ENCODE measurements at places on chromosomes 7 and 10. TPM values are rescaled to one million over a fixed set of nuclear protein-coding genes. Genes with fewer than 3 reads are reported as not detected.

DNA sequence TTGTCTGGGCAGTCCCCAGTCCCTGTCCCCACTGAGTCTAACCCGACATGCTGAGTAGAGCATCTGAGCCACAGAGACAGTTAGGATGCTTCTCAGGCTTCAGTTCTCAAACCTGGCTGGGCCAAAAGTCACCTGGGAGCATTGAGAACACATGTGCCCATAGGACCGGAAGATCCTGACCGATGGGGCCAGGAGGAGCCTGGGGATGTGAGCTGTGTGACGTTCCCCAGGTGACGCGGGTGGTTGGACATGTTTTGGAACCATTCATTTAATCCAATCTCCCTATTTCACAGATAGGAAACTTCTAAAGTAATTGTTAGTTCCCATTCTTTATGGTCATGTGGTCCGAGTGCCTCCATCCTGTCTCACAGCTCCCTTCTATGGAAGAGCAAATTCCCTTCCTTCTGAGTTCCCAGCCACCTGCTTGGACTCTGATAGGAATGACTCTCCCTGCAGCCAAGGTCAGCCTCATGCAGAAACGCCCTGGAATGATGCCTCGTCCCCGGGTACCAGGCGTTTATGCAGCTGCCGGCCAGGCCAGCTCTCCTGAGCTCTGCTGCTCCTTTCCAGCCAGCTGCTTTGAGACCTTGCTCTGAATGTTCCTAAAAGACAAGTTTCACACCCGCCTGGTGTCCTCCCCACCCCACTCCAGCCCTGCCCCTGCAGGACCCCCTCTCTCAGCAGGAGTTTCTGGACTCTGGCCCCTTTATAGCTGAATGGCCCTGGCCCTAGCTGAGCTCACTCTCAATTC is 166.5 kb upstream of the RHEB start:
- DNase-seq, result peak; percentile 62

GRCh38 chr10:98308669-98309365 is 40.8 kb upstream of the LOXL4 start:
- no peak for DNase-seq

- DNase-seq, result no peak
These were observed 184.3 kb upstream of the ITGB1 start for GRCh38 chr10:33142295-33142694.

INTS1 gene
- 35.7 TPM for total RNA-seq

PTEN gene
- 80.0 TPM for total RNA-seq

GRCh38 chr7:28332046-28332445 is 80.3 kb upstream of the CREB5 start:
- no peak for DNase-seq

Data from sigmoid colon (tissue), 7 donors.